Mammary epithelial cell (primary cell): ENCODE measurements at places on chromosomes 7 and 10.
A peak's percentile ranks its signal among the peaks of the same experiment; 100 is the strongest.

GRCh38 chr7:70734411-70734810, 397.5 kb upstream of the GALNT17 start:
- DNase-seq: no peak

DNA sequence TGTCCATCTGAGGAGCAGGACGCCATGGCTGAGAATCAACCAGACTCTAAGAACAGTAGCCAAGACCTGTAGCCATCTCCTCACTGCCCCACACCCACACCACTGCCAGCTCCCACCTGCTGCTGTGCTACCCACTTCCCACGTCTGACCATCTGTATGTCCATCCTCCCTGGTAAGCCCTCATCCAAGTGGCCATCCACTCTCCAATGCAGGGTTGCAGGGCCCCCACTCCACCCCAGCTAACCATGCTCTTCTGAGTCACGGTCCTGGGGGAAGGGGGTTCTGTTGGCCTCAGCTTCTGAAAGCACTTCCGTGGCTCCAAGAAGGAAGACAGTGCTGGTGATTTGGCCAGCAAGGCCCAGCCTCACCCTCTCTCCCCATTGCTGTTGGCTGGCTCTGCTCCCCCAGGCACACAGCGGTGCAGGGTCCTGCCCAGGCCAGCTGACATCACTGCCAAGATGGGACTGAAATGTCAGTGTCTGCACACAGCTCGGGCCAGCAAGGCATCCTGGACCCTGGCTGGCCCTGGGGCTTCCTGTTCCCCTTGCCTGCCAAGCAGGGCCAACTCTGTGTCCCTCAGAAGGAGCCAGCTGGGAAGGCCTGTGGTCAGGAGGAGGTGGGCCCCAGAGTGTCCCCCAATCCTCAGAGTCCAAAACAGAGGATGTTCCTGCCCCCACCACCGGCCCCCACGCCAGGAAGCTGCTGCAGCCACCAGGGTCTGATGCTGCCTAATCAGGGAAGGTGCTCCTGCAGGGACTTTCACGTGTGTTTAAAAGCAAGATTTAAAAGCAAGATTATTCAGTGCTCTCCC, 17.5 kb downstream of the RASGEF1A start:
- no peak for DNase-seq

DNA sequence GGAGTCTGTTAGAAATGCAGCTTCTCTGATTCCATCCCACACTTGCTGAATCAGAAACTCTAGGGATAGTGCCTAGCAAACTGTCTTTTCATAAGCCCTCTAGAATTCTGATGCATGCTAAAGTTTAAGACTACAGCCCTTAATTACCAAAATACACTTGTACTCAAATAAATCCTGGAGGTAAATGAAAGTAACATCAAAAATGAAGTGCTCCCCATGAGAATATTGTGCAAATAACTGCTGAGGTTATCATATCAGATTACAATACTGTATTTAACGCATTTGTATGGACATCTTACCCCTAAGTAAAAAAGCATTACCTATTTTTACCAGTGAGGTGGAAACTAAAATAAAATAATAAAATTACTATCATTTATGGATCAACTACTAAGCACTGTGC, 104.7 kb downstream of the CHCHD3 start:
- DNase-seq: no peak

DNA sequence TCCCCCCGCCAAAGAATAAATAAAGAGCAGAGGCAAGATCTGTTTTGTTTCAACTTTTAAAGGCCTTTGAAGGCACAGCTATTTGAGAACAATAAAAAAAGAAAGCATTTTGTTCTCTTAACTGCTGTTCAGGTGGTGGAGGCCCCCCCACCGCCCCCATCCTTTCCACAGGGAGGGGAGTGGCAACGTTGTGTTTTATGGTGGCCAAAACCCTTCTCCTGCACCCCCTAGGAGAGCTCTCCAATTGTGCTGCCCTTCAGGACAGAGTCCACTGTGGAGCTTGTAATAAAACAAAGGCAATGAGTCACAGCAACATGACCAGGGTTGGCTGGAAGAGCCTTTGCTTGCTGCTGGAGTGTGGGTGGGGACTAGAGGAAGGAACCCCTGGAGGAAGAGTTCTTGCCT, 987.9 kb downstream of the KCNMA1 start:
- peak; percentile 13 for DNase-seq

DNA sequence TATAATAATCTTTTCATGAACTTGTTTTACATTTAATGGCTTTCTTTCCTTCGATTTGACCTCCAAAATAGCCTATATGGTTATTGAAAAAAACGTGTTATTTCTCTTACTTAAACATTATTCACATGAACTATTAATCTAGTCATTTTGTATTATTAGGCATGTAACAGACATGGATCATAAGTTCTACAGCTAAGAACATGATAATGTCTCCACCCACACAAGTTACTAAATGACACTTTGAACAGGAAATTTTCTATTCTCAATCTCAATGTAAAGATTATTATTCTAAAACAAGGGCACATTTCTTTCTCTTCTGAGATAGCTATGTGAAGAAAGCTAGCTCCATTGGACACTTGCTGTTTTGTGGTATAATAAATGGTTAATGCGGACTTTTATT, 10.0 kb downstream of the LAMB4 start:
- DNase-seq: no peak

- DNase-seq: no peak
These were observed 167.0 kb downstream of the MDFIC start for GRCh38 chr7:115088893-115089292.

GRCh38 chr7:6730343-6730633, 23.5 kb upstream of the ZNF12 start:
- DNase-seq: no peak

GRCh38 chr10:70911386-70911785, 23.0 kb upstream of the PCBD1 start:
- no peak for DNase-seq

- DNase-seq: no peak
These were observed 826.5 kb downstream of the TNS3 start for GRCh38 chr7:46755120-46756034.

DNA sequence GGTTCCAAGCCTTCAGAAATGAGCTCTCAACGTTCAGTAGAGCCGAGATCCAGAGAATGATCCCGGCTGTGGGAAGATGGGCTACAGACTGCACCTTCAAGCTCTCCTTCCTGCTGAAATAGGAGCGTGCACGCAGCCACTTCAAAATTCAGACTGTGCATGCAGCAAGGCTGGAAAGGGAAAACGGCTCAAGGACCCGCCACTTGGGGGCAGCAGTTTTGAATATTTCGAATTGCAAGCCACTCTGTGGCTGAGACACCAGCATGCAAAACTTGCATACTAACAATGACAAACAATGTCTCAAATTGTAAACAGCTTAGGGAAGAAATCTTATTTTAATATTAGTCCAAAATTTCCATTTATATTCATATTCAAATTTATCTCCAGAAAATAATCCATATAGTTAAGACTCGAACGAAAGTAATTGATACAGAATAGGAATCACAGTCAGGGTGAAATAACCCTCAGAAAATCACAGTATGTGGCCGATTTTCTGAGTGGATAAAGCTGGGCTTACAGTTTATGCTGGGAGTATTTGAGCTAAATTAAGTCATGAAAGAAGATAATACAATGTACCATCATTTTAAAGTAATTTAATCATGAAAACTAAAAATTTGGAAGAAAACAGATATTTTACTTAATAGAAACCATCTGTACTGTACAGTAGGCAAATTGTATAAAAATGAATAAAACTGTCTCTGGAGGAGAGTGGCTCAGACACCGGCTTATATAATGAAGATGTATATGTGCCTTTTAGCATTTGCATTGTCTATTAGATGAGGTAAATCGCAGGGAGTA, 137.9 kb upstream of the MKI67 start:
- DNase-seq: peak; percentile 16

GRCh38 chr10:75612904-75613684, 181.7 kb downstream of the LRMDA start:
- DNase-seq: no peak

- peak; percentile 30 for DNase-seq
These were observed 110.4 kb downstream of the RNF216 start for GRCh38 chr7:5671046-5671445.

DNA sequence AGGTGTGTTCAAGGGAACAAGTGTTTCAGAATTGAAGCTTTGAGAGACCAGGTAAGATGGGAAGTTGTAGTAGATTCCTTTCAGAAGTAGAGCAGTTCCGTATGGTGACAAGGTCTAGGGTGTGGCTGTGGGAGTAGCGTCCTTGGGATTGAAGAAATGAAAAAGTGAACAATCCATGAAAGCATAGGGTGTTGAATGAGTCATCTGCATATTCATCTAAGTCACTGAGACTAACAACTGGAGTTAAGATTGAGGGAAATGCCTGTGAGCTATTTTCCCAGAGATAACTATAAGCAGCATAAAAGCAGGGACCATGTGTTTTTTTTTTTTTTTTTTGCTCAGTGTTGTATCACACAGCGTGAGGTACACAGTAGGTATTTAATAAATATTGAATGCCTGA, 134.8 kb downstream of the PHTF2 start:
- DNase-seq: peak; percentile 65

GRCh38 chr10:93447970-93448369, 34.2 kb downstream of the MYOF start:
- DNase-seq: no peak

DNA sequence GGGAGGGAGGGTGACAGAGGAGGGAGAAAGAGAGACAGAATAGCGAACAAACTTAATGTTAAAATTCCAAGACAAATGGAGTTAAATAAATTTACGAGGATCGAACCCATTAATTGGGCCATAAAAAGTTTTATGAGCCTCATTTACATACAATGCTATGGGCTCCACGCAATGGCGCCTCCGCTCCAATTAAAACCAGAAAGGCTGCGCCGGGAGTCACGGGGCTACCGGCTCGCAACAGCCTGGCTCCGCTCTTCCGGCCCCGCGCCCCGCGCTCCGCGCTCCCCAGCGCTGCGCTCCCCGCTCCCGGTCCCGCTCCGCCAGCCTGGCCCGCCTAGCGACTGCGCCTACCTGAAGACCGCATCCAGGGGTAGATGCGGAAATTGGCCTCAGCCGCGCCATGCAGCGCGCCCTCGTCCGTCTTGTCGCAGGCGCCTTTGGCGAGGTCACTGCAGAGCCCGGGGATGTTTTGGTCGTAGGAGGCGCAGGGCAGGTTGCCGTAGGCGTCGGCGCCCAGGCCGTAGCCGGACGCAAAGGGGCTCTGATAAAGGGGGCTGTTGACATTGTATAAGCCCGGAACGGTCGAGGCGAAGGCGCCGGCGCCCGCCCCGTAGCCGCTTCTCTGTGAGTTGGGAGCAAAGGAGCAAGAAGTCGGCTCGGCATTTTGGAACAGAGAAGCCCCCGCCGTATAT, 513 bp downstream of the HOXA7 start:
- peak; percentile 55 for DNase-seq

GRCh38 chr7:24665564-24666294, 91.5 kb downstream of the GSDME start:
- DNase-seq: peak; percentile 23

GRCh38 chr10:114600057-114600456, 58.0 kb downstream of the ABLIM1 start:
- no peak for DNase-seq

DNA sequence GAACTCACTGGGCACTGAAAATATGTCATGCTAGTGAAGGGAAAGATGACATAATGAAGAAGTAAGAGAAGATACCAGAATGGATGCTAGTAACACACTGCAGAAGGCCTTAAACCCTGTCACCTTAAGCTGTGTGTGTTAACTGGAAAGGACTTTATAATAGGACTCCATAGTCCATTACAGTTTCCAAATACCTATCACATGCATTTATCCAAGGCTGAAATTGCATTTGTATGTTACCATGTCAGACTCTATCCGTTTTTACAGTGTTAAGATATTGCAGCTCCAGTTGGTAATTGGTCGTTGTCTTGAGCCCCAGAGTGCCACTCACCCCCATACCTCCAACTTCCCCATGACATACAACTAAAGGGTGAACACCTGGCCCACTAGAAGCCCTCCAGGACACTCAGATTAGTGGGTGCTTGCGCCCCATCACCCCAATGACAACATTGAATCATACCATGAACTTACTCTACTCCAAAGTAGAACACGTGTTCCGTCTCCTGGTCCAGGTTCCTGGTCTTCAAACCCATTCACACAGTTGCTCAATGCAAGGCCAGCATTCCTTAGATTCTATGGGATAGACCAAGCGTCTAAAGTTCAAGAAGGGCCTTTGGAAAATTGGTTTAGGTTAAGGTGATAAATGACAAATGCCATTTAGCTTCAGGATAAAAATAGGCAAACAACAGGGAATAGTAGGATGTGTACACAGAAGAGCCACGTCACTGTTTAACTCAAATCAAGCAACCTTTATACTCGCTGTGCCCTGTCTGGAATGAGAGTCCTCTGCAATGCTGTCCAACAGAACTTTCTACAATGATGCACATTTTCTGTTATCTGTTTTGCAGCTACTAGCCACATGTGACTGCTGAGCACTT, 2.1 kb upstream of the RAPGEF5 start:
- no peak for DNase-seq

- DNase-seq: peak; percentile 79
These were observed 83.1 kb upstream of the STEAP1B start for GRCh38 chr7:22582863-22583622.

DNA sequence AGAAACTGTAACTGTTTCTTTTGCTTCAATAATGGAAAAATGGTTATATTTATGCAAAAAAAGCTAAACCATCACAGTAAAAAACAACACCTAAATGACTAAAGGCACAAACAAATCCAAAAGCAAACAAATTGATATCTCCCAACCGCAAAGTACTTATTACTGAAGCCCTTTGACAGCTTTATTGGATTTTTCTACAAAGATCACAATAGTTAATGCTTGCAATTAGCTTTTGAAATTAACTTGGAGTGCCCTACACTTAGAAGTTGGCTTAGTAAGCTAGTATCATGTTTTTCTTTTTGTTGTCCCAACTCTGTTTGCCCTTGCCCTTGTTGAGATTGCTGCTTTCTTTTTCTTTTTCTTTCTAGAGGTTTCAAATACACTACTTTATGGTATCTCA, 257.5 kb downstream of the INHBA start:
- no peak for DNase-seq

DNA sequence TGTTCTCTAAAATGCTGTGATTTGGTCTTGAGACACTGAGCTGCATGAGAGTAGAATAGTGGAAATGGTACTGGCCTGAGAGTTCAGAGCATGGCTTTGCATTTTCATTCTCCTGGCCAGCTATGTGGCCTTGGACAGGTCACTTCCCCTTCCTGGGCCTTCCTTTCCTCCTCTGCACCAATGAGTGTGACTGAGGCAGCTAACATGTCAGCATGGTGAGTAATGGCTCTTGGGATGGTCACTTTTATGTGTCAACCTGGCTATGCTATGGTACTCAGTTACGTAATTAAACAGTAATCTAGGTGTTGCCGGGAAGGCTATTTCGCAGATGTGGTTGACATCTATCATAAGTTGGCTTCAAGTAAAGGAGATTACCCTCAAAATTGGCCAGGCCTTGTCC, 109.3 kb downstream of the RTKN2 start:
- peak; percentile 8 for DNase-seq

GRCh38 chr7:123417580-123417979, 116.8 kb downstream of the IQUB start:
- no peak for DNase-seq

- DNase-seq: no peak
These were observed 519.7 kb upstream of the PFKP start for GRCh38 chr10:2547606-2548005.

DNA sequence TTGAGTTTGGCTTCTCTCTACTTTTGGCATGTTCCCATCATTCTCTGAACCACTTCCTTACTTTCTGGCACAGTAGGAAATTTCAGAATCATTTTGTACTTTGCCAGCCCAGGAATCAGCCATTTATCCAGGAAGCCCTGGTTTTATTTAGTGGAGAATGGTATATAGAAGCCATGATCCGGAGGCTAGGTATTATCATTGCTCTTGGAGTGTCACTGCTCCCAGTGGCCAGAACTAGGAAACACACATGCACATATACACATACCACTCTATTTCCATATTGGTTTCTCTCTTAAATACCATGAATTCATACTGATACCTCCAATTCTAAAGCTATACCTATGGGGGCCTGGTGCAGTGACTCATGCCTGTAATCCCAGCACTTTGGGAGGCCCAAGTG, 36.3 kb downstream of the SUFU start:
- DNase-seq: no peak
